ENCODE measurements at places on chromosomes 12 and 14. TPM values are rescaled to one million over a fixed set of nuclear protein-coding genes. Genes with fewer than 3 reads are reported as not detected.

DNA sequence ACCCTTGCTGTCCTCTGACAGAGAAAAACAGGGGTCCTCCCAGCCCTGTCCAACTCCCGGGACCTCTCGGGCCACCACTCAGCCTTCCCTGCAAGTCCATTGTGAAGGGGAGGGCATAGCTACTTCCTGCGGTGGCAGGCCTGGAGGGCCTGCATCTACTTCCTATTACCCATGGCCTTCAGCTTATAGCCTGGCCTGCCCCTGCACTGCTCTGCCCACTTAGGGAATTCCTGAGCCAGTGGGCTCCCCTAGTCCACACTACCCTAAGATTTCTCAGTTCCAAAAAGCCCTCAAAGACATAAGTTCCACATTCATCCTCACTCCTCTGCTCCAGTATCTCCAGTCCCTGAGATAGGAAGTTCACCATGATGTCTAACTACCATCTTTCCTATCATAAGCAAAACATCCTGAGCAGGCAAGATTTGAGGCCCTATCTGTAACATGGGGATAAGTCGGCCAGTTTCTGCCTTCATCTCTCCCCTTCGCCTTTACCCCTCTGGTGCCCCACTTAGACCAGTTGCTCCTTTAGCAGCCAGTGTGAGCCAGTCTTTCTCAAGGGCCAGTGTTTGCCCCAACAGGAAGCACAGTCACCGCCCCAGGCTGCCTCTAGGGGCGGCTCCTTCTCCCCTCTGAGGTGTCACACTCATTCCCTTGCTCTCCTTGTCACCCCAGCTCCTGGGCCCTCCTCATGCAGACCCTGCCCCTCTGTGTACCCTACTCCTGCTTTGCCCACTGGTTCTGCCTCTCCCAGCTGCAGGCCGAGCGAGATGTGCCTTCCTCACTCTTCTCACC lies 10.9 kb downstream of the HDAC7 start:
- peak; percentile 45 for DNase-seq

DNA sequence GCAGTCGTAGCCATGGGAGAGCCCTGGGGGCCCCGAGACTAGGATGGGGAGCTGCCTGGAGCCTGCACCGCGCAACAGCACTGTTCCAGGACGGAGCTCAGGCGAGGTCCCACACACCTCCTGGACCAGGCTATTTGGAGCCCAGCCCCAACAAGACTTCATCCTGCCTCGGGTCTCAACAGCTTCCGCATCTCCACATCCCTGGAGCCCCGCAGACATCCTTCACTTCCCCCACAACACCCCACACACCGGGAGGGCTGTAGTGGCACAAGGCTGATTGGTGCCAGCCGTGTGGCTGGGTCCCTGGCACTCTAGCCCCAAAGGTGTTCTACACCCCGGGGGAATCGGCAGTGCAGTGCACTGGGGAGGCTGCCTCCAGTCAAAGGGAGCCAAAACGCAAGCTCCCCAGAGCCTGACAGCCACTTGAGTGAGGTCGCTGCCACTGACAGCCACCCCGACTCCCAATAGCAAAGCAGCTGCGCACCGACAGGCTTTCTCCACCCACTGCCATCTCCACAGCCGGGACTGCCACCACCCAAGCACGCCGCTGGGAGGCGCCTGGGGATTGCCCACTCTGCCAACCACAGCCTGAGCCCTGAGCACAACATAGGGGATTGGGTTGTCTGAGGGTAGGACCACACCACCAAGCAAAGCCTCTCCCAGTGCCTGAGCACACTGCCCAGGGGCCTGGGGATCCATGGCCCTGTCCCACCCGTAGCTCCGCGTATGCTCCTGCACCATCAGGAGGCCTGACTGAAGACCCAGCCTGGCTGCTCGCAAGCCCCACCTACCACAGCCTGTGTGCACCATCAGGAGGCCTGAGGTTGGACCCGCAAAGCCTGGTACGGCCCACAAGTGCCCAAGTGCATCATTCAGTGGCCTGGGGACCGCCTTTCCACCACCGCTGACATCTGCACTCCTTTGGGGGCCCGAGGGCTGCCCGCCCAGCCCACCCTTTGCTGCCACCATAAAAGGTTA lies 13.2 kb upstream of the KLRF1 start:
- peak; percentile 88 for DNase-seq

DNA sequence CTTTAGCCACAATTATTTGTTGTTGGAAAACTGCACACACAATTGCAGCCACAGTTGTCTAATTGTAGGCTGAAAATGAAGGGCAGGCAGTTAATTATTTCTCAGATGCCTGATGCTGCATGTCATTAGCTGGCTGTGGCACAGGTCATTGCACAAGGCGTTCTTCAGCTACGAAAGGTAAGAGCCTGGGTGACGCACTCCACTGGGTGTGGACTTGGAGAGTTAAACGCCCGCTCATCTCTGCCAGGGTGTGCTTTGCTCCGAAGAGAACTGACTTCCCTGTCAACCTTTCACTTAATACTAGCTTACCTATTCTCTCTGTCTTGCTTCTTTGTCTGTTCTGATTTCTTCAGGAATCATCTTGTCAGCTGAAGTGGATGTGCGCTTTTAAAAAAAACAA lies 91.4 kb upstream of the CPM start:
- DNase-seq: no peak

DNA sequence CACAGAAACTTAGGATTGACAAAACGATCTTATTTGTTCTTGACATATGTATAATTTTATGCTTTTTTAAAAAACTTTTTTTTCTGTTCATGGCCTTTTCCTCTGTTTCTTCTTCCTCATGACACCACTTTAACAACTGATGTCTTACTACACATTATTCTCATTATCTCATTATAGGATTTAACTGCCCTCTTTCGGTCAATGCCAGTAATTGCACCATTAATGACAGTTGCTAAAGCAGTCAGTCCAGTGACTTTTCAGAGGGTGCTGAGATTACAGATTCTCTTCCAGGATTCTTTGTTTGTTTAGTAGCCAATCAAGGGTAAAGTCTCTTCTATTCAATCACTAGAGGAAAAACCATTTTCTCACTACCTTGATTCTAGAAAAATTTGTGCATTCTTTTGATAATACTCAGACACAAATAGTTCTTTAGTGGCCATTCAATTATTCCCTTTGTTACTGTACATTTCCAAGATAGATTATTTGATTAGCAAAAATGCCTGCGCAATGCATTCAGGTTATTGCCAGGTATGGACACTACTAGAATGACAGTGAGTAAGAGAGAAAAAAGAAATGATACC lies 50.1 kb downstream of the KLRG1 start:
- no peak for DNase-seq

The ZDHHC22 gene
- total RNA-seq: not detected

The EFS gene
- total RNA-seq: not detected

The PTGES3 gene
- total RNA-seq: 293 TPM

All from activated T-helper 2 cell treated with anti-CD3 and anti-CD28 coated beads, Interferon-gamma antibody, Interleukin-2, Interleukin-4, amounts not matched to agents 10 μg/mL and 5 μg/mL and 100 μg/mL, durations not matched to agents 14 hours and 24 hours and 36 hours (primary cell).